ENCODE measurements at places on chromosomes 6 and 20.

DNA sequence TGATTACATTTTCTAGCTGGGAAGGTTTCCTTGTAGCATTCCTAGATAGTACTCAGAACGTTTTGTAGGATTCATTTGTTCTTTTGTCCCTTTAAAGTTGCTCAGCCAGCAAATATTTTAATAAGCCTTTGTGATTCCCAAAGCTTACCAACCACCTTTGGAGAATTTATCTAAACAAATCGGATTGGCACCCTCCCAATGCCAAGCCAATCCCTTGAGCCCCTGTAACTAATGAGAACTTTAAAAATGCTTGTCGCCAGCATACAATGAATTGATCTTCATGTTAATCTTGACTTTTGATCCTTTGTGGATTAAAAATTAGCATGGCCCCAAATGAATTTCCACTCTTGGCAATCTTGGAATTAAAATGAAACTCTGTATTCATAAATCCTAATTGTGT lies 559.5 kb downstream of the UTRN start:
- no peak for DNase-seq

- no peak for DNase-seq
Measured at GRCh38 chr20:40813029-40813431, 124.0 kb upstream of the MAFB start.

- DNase-seq = no peak
Measured at GRCh38 chr6:152204591-152204990, 397.1 kb downstream of the ESR1 start.

DNA sequence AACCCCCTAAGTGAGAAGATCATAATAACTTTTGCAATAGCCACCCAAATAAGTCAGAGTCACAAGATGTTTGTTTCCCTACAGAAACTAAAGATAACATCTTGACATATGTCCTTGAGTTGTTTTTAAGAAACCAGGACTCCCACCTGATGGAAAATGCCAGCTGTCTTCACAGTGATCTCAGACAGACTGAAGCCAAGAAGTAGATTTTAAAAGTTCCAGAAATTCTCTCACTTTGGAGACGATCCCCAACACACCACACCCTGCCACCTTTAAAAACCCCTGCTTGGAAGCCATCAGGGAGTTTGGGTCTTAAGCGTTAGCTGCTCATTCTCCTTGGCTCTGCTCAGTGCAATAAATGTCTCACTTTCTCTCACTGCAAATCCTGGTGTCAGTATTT lies 63.0 kb downstream of the GPR6 start:
- DNase-seq = no peak

DNA sequence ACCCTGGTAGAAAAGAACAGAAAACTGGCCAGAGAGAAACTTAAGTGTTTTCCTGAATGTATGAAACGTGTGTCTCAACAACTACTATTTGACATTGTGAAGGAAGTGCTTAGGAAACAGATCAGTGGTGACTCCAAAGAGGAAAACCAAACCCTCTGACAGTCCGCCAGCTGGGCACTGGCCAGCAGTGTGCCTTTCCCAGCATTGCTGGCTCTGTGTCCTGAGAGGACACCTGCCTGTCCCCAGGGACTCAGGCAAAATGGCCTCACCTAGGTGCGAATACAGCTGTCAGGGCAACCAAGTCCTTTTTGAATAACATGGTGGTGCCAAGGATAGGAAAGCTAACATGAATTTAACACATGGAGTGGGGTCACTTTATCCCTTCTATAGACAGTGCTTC lies 72.5 kb downstream of the NDUFAF5 start:
- DNase-seq = no peak

- DNase-seq = no peak
Measured at GRCh38 chr20:8153281-8153908, 21.3 kb downstream of the PLCB1 start.

DNA sequence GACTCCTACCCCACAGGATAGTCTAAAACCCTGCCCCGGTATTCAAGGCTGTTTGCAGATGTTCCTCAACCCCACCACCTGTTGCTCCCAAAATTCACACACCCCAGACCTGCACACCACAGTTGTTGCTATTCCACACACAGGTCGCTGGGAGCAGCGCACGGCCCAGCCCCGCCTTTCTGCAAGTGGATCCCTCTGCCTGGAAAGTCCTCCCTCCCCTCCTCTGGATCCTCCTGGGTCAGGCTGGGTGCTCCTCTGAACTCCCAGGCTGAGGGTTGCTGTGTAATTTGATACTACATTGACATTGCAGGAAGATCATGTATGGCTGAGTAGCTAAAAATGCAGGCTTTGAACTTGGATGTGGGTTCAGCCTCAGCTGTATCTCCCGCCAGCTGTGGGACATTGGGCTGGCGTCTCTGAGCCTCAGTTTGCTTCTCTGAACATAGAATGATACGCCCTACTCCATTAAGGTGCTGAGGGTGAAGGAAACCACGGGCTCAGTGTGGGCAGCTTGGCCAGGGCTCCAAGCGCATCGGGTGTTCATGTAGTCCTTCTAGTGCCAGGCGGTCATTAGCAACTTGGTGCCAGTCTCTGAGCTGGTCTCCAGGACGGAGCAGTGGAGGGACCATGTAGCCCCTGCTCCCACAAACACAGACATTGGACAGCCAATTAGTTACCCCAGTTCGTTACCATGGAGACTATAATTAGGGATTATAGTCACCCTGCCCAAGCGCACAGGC lies 13.9 kb upstream of the CCN5 start:
- no peak for DNase-seq

DNA sequence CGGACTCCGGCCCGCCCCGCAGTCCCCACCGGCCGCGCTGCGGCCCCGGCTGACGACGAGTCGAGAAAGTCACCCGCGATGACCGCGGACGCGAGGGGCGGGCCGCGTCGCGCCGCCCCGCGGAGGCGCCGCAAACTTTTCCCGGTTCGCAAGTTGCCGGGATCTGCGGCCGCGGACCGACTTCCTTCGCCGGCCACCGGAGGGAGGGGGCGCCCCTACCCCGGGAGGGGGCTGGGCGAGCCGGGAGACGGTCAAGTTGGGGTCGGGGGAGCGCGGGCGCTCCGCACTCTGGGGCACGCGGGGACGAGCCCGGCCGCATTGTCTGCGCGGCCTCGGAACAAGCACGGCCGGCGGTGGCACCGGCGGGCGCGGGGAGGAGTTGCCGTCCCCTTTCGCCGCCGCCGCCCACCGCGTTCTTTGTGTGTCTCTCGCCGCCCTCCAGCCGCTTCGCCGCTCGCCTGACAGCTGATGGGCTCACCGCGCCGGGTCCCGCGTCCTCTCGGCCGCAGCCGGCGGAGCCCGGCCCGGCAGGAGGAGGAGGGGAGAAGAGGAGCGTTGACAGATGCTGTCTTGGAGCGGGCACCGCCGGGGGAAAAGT lies 131.6 kb downstream of the OGFRL1 start:
- DNase-seq = no peak
